Cerebellar cortex (tissue), 1 donor: ENCODE measurements at places on chromosomes 5 and 9.

DNA sequence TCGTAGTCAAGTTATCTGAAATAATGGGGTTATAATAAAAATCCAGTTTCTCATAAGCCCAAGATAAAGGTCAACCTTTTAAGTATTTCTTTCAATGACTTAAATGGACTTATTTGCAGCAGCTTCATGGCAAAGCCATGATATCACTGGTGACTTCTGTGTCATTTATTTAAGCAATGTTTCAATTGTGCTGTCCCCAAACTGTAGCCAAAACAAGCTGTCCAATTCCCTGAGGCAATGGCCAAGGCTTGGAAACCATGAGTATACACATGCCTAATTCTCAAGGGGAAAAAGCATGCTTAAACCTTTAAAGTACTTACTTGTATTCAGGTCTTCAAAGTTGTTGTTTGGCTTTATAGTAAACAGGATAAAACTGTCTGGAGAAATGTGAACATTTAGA lies 376.4 kb upstream of the TNC start:
- no peak for DNase-seq

GRCh38 chr5:132760601-132761317 lies 13.5 kb downstream of the CCNI2 start:
- no peak for DNase-seq

DNA sequence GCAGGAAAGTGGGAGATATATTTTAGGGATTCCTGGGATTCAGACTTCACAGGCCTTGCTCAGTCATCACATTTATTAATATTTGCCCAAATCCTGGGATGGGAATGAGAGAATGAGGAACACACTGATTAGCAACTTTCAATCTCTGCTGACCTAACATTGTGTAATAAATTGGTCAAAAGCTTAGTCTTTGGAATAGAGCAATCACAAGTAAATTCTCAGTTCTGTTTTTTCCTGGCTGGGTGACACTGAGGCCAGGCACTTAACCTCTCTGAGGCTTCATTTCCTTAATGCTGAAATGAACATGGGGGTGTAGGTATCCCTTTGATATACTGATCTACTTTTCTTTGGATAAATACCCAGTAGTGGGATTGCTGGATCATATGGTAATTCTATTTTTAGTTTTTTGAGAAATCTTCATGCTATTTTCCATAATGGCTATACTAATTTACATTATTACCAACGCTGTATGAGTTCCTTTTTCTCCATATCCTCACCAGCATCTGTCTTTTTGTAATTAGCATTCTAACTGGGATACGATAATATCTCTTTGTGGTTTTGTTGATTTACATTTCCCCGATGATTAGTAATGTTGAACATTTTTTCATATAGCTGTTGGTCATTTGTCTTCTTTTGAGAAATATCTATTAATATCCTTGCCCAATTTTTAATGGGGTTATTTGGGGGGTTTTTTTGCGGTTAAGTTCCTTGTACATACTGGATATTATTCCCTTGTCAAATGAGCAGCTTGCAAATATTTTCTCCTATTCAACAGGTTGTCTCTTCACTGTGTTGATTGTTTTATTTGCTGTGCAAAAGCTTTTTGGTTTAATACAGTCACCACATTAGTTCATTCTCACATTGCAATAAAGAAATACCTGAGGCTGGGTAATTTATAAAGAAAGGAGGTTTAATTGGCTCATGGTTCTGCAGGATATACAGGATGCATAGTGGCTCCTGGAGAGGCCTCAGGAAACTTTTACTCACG lies 36.8 kb upstream of the NIPBL start:
- DNase-seq: no peak

GRCh38 chr9:33341182-33341581 lies 50.9 kb downstream of the NFX1 start:
- no peak for DNase-seq

DNA sequence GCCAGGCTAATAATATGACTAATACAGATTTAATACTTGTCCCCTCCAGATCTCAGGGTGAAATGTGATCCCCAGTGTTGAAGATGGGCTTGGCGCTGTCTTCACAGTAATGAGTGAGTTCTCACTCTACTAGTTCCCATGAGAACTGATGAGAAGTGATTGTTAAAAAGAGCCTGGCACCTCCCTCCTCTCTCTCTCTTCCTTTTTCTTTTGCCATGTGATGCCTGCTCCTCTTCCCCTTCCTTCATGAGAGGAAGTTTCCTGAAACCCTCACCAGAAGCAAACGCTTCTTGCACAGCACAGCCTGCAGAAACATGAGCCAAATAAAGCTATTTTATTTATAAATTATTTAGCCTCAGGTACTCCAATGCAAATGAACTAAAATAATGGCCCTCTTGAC lies 55.2 kb downstream of the GLDC start:
- DNase-seq: no peak

DNA sequence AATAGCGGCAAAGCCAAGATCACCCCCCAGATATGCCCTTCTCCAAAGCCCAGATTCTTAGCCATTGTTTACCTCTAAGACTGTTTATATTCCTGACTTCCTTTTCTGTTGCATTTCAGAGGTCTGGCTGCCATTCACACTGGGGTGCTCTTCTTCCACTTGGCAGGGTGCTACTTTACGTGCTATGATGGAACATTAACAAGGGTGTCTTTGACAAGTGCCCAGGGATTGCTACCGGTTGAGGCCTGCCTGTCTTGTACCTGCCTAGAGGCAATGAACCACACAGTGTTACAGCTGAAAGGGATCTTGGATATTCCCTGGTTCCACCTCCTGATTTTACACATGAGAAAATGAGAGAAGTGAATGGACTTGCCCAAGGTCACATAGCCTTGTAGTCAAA lies 352.1 kb upstream of the KIF2A start:
- no peak for DNase-seq

DNA sequence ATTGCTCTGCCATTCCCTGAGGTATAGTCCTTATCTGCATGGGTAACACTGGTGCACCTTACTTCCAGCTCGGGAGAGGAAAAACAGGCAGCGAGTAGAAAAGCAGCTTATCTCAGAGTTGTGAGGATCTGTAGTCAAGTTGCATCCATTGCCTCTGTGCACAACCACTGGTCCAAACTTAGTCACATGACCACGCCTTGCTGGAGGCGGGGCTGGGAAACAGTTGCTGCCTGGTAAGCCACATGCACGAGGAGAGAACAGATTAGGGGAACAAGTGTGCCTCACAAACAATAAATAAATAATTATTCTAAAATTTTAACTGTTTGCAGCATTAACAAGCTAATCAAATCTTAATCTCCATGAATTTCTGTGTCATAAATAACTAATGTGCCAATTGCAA lies 18.6 kb downstream of the ZNF622 start:
- no peak for DNase-seq

GRCh38 chr5:153881687-153882086 lies 157.0 kb downstream of the FAM114A2 start:
- DNase-seq: no peak

GRCh38 chr5:154206311-154206710 lies 15.8 kb downstream of the GALNT10 start:
- DNase-seq: no peak

GRCh38 chr9:4433379-4433778 lies 56.9 kb upstream of the SLC1A1 start:
- DNase-seq: no peak

- peak; percentile 50 for DNase-seq
Observed at GRCh38 chr5:60687927-60688720, 11.8 kb downstream of the DEPDC1B start.

DNA sequence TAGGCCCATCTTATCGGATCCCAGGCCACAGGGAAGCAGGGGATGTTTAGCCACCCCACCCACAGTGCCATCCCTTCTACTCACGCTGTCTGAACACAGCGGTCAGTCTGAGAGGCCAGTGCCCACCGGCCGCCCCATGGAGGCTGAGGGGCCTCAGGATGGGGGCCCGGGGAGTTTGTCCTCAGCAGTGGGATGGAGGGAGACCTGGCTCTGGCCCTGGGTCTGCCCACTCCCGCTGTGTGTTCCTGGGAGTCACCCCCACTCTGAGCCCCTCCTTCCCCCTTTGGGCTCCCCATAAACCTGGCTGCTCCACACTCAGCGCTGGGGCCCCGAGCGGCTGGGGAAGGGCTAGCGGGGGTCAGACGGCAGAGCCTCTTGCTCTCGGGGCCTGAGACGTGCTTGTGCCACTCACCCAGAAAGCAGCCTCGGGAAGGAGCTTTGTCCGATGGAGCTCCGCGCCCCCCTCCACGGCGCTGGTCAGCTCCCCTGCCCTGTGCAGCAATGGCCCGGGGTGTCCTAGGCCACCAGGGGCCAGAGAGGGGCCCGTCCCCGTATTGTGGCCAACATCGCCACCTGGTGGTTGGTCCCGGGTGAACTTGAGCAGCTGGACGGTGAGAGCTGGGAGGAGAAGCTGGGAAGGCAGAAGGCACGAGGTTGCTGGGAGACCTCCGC lies 10.9 kb upstream of the LAMC3 start:
- peak; percentile 57 for DNase-seq

DNA sequence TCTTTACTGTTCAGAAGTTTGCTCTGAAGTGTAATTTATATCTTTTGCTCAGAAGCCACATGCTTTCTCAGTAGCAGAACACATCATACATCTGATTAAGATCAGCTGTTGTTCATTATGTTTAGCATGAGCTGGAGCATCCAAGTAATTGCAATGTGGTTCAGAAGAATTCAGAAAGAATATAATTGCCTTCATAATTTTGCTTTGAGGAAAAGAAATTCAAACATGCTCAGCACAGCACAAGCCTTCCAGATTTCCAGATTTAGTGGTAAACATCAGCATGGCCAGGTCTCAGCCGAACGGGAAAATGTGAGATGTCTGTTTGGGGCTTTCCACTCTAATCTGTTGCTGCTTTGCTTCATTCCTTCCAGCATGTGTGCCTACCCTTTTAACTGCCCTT lies 65.9 kb downstream of the ITGA1 start:
- DNase-seq: no peak

- DNase-seq: no peak
Observed at GRCh38 chr9:137751616-137752015, 126.0 kb upstream of the CACNA1B start.

- DNase-seq: no peak
Observed at GRCh38 chr5:133294380-133294779, 242.6 kb downstream of the HSPA4 start.

GRCh38 chr5:22651355-22651754 lies 201.8 kb downstream of the CDH12 start:
- no peak for DNase-seq

- no peak for DNase-seq
Observed at GRCh38 chr9:22053178-22053577, 44.1 kb upstream of the CDKN2B start.

DNA sequence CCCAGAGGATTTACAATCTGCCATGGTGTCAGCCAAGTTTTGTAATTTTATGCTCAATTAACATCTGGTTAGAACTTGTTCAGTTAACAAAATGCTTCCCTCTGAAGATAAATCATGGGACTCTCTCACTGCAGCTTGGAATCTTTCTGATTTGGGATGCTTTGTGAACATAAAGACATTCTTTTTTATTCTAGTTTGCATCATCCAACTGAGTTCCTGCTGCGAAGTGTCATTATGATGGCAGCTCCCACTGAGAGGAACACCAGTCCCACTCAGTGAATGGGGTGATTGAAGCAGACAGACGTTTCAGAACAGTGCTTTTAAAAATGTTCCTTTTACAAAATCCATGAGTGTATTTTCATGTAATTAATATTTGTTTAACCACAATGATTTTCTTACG lies 863.8 kb downstream of the TLE4 start:
- peak; percentile 8 for DNase-seq

DNA sequence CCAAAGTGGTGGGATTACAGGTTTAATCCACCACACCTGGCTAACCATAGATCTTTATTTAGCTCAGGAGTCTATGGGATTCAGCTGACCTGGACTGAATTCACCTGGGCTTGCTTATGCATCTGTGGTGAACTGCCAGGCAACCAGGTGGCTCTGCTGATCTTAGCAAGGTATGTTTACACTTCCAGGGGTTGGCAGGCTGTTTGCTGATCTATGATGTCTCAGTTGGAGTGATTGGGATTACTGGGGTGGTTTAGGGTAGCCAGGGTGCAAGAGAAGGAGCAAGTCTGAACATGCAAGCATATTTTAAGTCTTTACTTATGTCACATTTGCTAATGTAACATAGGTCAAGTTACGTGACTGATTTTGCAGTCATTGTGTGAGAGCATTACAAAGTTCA lies 63.6 kb upstream of the JAK2 start:
- no peak for DNase-seq

- DNase-seq: no peak
Observed at GRCh38 chr9:123523001-123523400, 167.0 kb downstream of the CRB2 start.

DNA sequence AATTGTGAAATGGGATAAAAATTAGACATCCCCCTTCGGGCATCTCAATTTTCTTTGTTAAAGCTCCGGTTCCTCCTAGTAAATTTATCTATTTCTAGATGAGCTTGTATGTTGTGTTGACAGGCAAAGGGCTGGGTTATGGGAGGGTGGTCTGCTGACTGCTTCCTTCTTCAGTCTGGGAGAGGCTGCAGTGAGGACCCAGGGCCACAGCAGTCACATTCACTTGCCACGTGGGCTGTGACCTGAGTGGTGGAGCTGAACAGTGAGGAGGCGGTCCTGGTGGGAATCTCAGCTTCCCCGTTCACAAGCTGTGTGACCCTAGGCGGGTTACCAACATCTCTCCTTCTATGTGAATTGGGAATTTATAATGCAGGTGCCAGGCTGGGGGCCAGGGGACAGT lies 57.5 kb upstream of the RXRA start:
- no peak for DNase-seq

DNA sequence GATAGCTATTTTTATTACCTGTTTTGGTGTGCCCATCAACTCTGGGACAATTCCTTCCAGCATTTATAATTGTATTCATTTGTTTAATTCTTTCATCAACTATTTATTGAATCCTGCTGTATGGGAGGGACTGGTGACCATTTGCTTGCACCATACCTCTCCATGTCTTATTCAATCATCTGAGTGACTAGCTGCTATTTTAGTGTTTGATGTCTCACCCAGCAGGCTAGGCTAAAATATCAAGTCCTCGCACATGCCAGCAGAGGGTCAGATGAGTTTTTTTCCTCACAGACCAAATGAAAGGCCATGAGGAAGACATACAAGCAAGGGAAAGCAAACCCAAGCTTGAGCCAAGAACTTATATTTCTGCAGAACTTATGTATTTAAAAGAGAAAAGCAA lies 63.9 kb downstream of the CETN3 start:
- no peak for DNase-seq

GRCh38 chr5:176870110-176870591 lies 29.0 kb downstream of the HK3 start:
- DNase-seq: peak; percentile 75

- DNase-seq: no peak
Observed at GRCh38 chr9:137030006-137030405, 1.9 kb downstream of the FUT7 start.
